NCI-H2081 treated with DMSO at 0.1 percent for 48 hours (cell line): ENCODE measurements at places on chromosomes 7 and 10.

DNA sequence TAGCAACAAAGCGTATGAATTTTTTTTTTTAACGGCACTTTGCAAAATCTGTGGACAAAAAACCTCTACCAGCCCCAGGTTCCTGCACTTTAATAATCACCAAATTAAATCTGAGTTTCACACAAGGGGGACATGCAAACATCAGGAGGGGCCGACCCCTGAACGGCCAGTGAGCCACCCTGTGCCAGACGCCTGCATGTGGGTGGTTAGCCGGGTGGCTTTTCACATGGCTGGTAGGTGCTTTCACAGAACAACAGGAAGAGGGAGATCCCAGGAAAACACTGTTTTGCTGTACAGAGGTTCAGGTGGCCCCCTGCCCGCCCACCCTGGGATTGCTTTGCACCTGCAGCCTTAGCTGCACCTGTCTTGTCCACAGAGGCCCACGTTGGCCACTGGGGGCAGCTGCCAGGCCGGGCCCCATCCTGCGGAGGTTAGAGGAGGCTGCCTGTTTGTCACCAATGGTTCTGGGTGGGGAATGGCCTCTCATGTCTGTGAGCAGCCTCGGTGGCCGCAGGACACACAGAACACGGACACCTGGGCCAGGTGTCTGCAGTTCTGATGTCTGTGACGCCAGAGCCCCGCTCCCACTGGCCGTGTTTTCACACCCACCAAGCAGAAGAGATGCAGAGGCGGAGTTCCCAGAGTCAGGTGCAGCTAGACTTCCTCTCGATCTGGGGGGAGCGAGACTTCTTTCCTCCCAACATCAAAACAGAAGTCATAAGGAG lies 107.7 kb downstream of the FAM53B start:
- no peak for DNase-seq

GRCh38 chr10:121437596-121437995 lies 160.6 kb downstream of the FGFR2 start:
- no peak for DNase-seq

DNA sequence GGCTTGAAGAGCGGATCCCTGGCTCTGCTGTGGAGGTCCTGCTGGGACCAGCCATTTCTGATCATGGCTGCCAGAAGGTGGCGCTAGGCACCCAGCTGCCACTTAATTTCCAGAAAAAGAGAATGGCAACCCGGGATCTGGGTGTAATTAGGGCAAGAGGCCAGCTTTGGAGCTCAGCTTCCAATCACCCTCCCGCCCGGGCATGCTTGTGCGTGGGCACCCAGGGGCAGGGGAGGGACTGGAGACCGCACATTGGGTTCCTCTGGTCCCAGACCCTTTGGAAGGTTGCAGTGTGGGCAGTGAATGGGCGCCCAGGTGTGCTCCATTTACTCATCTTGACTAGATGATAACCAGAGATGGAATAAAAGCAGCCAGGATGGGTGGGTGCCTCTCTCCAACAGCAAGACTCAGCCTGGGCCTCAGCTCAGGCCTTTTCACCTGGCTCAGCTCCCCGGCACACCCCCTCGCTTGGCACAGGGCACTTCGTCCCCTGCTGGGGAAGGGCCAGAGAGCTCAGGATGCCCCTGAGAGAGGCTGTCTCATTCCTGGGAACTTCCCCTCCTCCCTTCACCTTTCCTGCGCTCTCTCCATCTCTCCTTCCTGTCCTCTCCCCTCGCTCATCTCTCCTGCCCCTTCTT lies 14.7 kb downstream of the FAM241B start:
- DNase-seq: peak; percentile 16

- no peak for DNase-seq
Observed at GRCh38 chr7:1961701-1962276, 271.0 kb downstream of the MAD1L1 start.

GRCh38 chr7:45181991-45182855 lies 24.6 kb downstream of the RAMP3 start:
- DNase-seq: no peak

- DNase-seq: no peak
Observed at GRCh38 chr7:16066805-16067459, 354.4 kb downstream of the CRPPA start.

- no peak for DNase-seq
Observed at GRCh38 chr7:142806022-142806356, 35.2 kb downstream of the PRSS2 start.

GRCh38 chr7:119706608-119707007 lies 566.4 kb upstream of the KCND2 start:
- DNase-seq: no peak

GRCh38 chr10:119343011-119343601 lies 135.7 kb downstream of the GRK5 start:
- no peak for DNase-seq

DNA sequence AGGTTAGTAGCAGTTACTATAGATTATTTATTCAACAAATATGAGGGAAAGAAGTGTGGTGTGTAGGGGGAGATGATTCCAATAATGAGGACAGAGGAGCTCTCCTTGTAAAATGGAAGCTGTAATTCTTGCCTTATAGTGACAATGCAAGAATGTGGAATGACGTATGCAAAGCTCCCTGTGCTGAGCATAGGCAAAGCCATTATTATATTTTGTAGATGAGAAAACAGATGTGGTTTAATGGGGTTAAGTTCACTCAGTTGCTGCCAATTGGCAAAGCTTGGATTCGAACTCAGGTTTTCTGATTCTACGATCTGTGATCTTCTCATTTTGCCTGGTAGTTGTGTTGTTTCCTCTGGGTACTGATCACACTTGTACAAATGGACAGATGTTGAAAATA lies 153.3 kb downstream of the LSMEM1 start:
- DNase-seq: no peak

DNA sequence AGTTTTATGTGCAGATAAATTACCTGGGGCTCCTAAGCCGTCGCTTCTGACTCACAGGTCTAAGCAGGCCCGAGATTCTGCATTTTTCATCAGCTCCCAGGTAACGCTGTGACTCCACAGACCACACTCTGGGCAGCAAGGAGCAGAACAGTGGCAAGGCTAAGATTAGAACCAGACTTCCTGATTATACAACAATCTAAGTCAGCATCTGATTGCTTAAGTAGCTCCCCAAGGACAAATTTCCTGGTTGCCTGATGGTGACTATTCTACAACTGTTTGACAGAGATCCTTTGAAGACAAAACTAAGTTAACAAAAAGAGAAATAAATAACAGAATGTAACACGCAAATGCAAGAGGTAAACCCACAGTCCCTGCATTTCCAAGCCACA lies 69.0 kb downstream of the CREB3L2 start:
- no peak for DNase-seq

GRCh38 chr7:129499999-129500398 lies 2.3 kb upstream of the SMKR1 start:
- no peak for DNase-seq

DNA sequence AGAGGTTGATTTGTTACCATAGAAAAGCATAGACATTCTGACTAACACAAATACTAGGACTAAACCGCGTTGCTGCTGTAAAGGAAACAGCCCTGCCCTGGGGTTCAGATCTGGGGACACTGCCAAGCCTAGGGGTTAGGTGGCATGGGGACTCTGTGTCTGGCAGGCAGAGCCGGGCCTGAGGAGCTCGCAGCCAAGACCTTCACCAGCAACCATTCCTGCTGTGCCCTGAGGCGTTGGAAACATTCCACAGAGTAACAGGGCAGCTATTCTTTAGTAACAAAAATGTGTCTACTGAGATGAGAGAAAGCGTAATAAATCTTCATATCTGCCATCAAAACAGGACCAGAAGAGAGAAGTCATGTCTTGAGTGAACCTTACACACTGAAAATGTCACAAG lies 280.5 kb downstream of the POM121L12 start:
- no peak for DNase-seq

DNA sequence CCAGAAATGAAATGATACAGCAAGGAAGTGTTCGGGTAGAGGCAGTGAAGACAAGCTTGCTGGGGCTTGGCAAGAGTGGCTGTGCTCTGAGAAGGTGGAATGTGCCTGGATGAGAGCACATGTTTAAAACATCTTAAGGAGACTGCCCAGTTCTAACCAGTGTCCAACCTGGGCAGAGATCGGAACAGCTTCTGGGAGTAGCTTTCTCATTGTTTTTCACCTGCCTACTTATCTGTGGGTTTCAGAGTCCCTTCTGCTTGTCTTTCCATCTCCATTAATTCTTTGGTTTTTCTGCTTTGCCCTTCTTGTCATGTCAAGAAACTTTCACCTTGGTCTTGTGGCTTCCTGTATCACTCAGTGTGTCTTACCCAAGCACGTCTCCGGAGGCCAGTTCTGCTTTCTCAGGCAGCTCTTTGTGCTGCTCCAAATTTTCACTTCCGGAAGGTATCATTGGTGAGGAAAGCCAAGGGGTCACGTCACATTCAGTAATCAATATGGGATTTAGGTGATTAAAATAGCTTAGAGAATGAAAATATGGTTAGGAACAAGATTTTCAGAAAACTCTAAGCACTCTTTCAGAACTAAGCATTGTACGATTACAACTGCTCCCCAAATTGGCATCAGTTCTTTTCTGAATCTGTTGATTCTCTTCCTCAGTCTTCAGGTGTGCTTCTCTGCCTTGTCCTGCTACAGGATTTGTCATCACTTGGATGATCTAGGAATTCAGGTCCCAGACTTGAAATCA lies 5.5 kb upstream of the LAMB4 start:
- no peak for DNase-seq

DNA sequence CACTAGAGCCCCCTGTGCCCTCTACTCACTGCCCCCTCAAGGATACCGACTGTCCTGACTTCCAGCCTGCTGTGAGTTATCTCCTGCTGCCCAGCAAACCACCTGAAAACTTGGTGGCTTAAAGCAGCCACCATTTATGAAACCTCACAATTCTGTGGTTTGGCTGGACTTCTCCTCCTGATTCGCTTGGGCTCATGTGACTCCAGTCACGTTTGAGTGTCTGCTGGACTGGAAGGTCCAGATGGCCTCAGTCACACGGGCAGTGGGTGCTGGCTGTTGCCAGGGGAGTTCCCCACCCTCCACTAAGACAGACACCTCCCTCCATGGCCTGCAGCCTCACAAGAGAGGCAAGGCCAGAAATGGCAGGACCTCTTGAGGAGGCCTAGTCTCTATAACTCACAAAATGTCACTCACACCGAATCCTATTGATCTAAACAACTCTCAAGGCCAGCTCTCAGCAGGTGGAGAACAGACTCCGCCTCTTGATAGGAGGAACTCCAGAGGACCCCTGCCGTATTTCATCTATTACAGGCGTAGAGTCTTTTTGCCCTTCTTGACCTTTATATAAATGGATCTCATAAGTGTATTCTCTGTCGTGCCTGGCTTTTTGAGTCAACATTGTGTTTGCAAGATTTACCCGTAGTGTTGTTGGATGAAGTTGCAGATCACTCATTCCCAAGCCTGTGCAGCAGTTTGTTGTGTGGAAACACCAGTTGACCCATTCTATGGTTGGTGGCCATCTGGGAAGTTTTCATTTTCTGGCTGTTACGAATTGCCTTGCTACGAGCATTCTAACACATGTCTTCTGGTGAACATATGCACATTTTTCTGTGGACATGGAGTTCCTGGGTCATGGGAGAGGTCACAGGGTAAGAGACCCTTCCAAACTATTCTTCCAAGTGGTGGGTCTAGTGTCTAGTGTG lies 48.3 kb downstream of the ZMIZ1 start:
- DNase-seq: no peak

GRCh38 chr7:73358590-73359275 lies 30.8 kb downstream of the FKBP6 start:
- DNase-seq: no peak

GRCh38 chr7:116802746-116803152 lies 59.6 kb upstream of the CAPZA2 start:
- DNase-seq: peak; percentile 46

DNA sequence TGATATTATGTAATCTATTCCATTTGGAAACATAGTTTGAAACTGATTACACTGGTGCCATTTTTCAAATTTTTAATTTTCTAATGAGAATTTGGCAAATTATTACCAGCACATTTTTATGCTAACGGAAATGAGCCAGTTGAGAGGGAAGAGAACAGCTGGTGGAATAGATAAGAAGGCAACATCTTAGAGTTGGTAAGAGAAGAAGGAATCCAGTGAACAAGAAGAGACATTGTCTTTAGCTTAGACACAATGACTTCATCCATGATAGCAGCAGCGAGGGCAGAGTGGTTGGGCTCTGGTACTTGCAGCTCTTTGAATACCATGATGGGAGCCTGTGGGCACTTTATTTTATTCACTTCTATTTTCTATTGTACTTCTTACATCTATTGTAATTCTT lies 89.6 kb downstream of the CHRM2 start:
- DNase-seq: no peak

GRCh38 chr10:34811126-34811967 lies 3.7 kb downstream of the PARD3 start:
- DNase-seq: no peak

DNA sequence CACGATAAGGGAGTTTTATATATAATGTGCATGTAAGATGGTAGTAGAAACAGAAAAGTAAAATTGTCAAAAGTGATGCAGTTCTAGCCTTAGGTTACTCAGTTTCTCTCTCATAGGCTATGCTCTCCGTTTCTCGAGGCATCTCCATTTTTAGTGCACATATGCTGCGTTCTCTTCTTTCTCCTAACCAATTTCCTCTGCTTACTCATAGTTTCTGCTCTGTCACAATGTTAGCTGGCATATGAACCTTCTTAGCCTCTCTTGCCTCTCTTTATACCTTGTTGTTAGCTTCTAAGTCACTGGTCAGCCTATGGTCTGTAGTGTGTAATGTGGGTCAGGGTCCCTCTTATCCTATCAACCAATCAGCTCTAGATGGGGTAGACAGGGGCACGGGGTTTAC lies 280.6 kb upstream of the ETV1 start:
- no peak for DNase-seq

DNA sequence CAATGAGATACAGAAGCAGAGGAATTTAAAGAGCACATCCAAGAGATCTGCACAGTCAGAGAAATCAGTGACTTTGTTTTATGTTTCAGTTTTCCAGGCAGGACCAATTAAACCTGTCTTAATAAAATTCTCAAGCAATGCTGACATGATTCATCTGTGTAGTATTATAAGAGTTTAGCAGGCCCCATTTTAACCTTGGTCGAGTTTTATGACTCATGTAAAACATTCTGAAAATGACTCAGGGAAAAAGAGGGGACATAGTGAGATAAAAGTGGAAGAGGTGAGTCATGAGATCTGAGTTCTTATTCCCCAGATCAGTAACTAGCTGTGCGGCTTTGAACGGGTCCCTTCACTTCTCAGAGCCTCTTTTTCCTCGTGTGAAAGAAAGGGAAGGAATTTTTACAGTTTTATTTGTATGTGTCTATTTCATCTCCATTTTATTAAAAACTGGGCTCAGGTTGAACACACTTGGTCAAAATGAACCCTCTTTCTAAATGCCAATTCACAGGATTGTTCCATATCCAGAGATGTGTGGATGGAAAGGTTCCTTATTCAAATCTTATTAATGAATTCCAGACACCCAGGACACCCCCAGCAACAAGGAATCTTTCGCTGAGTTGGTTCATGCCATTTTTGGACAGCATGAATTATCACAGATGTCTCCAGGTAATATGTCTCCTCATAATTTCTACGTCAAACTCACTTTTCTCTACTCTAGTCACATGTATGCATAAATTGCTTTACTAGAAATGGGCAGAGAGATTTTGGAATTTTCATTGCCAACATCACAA lies 143.2 kb downstream of the JAZF1 start:
- no peak for DNase-seq
